ENCODE measurements at places on chromosomes 1 and 21.
A peak's percentile ranks its signal among the peaks of the same experiment; 100 is the strongest.

DNA sequence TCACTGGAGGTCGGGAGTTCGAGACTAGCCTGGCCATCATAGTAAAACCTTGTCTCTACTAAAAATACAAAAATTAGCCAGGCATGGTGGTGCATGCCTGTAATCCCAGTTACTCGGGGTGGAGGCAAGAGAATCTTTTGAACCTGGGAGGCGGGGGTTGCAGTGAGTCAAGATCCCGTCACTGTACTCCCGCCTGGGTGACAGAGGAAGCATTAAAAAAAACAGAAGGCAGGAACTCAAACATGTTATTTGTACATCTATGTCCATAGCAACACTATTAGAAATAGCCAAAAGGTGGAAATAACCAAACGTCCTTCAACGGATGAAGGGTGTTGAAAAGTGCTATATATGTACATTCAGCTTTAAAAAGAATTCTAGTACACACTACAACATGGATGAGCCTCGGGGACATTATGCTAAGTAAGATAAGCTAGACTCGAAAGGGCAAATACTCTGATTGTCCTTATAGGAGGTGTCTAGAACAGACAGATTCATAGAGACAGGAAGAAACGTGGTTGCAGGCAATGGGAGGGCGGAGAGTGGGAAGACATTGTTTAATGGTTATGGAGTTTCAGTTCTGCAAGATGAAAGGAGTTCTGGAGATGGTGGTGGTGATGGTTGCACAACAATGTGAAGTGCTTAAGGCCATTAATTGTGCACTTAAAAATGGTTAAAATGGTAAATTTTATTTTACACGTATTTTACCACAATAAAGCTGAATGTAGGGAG, 19.2 kb downstream of the NLRP3 start:
- DNase-seq: no peak

DNA sequence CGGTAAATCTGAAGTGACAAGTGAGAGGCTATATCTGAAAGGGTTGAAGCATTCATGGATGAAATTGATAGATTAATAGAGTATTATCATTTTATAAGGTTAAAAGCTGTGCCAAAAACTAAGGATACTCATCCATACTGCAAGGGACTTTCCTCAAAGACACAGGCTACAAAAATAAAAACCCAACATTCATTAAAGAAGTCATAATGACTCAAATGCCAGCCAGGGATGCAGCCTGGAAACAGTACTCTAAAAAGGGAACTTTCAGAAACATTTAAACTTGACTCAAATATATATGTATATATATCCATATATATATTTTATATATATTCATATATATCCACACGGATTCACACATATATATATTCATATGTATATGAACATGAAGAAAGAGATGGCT, 1.1 kb upstream of the TIAM1 start:
- DNase-seq: no peak

GRCh38 chr1:101431956-101432510, 195.2 kb downstream of the S1PR1 start:
- DNase-seq: no peak

DNA sequence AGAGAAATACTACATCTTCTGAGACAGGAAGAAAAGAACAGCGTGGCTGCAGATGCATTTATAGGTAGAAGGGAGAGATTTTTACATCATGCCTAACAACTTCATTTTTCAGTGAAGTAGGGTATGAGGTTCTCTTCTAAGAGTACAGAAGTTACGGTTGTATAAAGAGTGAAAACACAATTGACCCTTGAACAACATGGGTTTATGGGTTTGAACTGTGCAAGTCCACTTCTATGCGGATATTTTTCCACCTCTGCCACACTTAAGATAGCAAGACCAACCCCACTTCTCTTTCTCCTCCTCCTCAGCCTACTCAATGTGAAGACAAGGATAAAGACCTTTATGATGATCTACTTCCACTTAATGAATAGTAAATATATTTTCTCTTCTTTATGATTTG, 64.5 kb downstream of the RPAP2 start:
- no peak for DNase-seq

GRCh38 chr1:196608390-196609369, at the start of gene KCNT2:
Gene KCNT2, minus strand, starts transcription at chr1:196608440. Its CDS starts 131 bp downstream, at chr1:196608309.
- no peak for DNase-seq

- DNase-seq: no peak
Measured at GRCh38 chr1:47433037-47433421, 4.8 kb upstream of the FOXD2 start.

DNA sequence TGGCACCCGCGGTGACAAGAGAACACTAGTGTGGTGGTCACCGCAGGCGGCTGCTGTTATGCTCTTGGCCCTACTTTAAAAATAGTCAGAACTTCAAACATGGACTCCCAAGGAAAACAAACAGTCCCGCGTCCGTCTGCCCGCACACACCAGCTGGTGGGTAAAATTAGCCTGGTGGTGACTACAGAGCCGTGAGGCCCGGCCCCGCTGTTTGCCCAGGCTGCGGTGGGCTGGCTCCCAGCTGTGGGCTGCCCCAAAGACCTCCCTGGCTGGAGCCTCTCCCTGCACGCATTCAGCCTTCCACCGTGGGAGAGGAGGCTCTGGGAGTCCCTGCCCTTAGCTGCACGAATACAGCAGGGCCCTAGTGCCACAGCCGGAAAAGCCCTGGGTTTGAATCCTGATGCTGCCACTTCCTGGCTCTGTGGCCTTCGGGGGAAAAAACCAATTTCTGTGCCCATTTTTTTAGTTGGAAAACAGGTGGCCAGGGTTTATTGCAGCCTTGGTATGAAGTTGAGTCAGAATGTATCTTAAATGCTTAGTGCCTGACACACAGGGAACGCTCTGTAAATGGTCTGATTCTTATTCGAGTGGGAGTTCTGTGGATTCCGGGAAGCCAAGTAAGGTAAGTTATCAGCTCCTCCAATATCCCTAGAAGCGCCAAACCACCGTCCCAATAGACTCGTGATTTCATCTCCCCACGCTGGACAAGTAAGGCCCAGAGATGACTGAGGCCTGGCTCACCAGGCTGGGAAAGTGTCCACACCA, 58.2 kb downstream of the ALPL start:
- DNase-seq: no peak

DNA sequence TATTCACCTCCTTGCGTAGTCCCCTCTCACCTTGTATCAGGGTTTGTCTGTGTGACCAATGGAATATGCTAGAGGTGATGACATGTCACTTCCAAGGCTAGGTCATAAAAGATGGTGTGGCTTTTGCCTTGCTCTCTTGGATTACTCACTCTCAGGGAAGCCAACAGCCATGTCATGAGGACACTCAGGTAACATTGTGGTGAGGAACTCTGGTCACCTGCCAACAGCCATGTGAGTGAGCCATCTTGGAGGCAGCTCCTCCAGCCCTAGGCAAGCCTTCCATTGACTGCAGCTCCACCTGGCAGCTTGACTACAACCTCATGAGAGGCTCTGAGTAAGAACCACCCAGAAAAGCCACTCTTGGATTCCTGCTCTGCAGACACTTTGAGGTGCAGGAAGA, 11.0 kb upstream of the HEYL start:
- DNase-seq: no peak

GRCh38 chr1:224392411-224393249, 36.0 kb downstream of the CNIH4 start:
- DNase-seq: no peak

DNA sequence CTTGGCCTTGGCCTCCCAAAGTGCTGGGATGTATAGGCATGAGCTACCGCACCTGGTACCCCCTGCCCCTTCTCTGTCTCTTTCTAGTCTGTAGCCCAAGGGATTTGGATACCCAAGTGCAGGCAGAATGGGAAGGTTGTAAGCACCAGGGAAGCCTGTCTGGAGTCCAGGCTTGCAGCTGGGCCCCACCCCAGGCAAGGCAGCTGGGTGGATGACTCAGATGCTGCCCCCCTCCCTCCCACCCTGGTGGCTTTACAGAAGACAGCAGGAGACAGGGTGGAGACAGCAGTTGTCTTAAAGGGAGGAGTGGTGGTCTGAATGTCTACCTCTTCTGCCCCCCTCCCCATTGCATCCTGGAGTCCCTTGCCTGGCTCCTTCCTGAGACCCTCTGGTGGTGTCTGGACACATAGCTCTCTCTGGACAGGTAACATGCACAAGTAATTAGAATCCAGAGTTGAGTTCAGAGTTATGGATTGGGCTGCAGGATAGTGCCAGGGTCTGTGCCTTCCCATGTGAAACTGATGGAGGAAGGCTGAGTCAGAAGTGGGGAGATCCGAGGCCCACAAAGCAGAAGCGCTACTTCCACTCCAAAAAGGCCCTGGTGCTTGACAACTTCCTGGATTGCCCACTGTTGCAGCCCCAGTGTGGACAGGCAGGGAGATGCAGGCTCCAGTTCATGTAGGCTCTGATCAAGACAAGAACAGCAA, 5.1 kb downstream of the LMNA start:
- DNase-seq: no peak

- DNase-seq: no peak
Measured at GRCh38 chr1:220926146-220926545, 46.9 kb downstream of the HLX start.

GRCh38 chr21:42622284-42622683, 31.1 kb upstream of the PDE9A start:
- no peak for DNase-seq

- DNase-seq: no peak
Measured at GRCh38 chr1:62057641-62058290, 136.9 kb upstream of the L1TD1 start.

- no peak for DNase-seq
Measured at GRCh38 chr1:243917177-243917862, 67.3 kb upstream of the AKT3 start.

DNA sequence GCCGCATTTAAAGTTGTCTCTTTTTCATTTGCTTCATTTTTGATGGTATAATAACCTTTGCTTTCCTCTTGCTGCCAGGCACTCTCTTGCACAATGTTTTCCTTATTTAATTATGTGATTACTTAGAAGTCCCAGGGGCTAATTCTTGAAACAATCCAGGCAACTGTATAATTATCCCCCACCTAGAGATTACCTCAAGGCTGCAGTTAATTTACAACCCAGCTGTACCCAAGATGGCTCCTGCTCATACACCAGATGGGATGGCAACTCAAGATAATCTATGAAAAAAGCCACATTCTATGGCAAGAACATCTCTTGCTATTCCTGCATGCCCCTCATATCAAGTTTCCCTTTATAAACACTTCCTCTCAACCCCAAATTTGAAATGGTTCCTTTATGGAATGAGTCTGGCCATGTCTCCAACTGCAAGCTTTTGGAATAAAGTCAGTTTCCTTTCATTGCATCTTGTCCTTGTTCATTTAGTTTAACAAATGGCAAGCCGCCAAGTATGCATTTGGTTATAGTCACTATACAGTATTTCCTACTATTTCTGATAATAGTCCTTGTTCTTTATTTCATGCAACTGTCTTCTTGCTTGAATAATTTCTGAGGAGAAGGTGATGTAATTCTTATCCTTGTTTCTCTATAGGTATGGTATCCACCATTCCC, 1042.6 kb downstream of the PLA2G4A start:
- no peak for DNase-seq

DNA sequence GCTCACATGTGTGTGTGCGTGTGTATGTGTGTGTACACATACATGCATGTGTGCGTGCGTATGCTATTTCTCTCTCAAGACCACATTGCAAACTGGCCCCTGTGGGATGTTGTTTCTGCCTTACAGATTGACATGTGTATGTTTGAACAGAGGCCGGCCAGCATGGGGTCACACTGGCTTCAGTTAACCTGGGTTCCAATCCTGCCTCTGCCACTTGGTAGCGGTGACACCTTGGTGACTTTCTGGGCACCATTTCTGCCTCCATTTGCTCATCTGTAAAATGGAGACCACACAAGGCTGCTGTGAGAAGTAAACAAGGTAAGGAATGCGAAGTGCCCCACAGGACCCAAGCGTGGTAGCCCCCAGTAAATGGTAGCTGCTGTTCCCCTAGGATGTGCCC, 51.7 kb downstream of the TCP10L start:
- DNase-seq: no peak

GRCh38 chr1:179025975-179026812, 500 bp downstream of the FAM20B start:
- DNase-seq: peak; percentile 33

DNA sequence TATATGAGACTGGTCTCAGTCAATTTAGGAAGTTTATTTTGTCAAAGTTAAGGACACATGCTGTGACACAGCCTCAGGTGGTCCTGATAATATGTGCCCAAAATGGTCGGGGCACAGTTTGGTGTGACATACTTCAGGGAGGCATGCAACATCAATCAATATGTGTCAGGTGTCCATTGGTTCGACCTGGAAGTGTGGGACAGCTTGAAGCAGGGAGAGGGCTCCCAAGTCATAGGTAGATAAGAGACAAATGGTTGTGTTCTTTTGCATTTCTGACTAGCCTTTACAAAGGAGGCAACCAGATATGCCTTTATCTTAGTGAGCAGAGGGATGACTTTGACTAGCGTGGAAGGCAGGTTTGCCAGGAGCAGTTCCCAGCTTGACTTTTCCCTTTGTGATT, 4.5 kb upstream of the ERVH48-1 start:
- DNase-seq: no peak

DNA sequence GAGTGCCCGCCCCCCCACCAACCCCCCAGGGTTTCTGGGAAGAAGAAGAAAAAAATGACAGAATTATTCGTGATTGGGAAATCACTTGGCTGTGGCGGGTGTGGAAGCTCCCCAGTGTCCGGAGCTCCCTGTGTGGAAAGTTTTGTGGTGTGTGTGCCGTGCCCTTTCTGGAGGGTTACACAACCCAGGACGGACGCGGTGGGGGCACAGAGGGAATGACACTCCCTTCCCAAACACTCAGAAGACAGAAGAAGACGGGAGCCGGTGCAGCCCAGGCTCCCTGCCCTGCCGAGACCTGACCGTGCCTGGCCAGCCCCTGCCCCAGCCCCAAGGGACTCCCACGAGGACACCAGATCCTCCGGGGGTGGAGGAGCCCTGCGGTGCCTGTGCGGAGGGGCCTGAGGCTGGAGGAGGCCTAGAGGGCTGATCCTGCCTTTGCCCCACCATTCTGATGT, 33.0 kb upstream of the ADARB1 start:
- no peak for DNase-seq

DNA sequence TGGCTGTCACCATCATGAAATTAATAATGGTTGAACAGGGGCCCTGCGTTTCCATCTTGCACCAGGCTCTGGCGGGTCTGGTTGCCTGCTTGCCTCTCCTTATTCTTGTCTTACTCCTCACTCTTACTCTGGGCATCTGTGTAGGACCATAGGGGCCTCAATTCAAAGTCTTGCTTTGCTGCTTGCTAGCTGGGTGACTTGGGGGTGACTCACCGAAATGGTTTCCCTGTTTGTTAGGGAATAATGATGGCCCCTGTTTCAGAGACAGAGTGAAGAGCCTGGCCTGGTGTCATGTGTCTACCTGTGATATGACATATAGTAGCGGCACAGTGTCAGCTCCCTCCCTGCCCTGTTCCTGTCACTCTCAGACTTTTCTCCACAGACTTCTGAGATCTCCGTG, 24.6 kb downstream of the KCNC4 start:
- DNase-seq: no peak

Data from stimulated activated CD8-positive, alpha-beta memory T cell treated with anti-CD3 and anti-CD28 coated beads, Interleukin-4, amount 100 ng/mL, for 1 hour (primary cell).